ENCODE measurements at places on chromosomes 16 and 17.

- DNase-seq, result no peak
Observed at GRCh38 chr17:82831818-82832200, 8.0 kb downstream of the ZNF750 start.

DNA sequence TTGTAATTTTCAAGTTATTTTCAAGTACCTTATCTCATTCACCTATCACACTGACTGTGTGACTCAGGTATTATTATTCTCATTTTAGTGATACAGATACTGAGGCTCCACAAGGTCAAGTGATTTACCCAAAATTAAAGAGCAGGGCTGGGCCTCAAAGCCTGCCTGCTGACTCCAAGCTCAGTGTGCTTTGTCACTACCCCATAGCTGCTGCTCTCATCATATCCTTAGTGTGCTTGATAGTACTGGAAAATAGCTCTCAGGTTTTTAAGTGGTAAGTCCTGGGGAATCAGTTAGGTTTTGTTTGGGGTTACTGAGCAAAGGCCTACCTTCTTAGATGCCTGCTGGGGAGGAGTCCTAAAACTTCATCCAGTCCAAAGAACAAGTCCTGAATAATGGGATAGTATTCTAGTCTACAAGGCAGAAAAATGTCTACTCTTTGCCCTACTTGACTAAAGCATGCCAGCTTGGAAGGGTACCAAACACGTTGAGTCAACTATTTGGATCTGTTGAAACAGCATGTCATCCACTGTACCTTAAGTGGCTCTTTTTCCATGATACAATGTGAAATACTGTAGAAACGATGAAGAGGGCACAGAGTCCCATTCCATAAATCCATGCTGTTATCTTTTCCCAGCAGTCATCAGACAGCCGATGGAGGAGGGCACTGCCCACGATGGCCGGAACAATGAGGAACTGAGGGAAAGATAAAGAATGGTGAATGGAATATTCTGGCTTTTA lies 10.7 kb downstream of the MMD start:
- DNase-seq, result no peak

DNA sequence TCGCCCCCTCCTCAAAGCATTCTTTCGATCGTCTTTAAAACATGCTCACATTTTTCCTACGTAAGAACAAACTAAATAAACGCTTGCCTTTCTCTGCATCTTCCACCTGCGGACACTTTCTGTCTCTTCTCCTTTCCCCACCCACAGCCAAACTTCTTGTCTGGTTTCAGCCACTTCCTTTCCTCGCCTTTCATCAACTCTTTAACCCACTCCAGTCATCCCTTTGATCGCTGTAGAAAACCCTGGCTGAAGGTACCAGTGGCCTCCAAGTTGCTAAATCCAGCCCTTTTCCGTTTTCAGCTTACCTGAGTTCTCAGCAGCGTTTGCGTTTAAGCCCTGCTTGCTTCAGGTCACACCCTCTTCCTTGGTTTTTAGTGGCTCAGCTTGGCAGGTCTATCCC lies 483 bp downstream of the RPA1 start:
- DNase-seq, result no peak

DNA sequence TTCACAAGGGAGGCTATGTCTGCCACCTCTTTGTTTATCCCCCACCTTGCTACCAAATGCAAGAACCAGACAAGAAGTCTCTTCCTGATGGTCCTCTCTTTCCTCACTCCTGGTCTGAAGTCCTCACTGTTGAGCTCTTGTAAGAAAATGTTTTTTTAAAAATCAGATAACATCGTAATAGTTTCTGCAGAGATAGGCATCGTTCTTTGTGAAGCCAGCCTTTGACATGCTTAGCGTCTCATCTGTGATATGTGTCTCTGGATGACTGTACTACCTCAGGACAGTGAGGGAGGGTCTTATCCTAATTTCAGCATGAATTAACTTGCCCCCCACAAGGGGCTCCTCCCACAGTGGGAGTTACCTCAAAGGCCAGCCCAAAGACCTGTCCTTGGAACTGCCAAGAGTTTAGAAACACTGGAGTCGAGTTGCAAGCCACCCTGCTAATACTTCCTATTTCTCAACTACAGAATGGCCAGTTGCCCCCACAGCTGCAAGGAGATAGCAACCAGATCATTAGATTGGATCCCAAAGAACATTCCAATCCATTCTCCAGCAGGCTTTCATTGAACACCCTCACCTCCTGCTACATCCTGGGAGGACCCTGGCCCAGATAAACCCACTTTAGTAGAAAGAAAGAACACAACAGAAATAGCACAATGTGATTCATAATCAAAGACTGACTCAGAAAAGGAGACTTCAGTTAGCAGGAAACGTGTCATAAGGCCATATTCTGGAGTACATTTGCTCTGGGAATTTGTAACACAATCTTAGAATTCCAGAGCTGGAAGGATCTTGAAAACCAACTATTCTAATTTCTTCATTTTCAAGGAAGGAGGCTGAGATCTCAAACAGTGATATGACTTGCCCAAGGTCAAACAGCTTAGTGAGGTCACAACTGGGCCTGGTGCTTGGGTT lies 151.0 kb downstream of the IRX3 start:
- DNase-seq, result no peak

DNA sequence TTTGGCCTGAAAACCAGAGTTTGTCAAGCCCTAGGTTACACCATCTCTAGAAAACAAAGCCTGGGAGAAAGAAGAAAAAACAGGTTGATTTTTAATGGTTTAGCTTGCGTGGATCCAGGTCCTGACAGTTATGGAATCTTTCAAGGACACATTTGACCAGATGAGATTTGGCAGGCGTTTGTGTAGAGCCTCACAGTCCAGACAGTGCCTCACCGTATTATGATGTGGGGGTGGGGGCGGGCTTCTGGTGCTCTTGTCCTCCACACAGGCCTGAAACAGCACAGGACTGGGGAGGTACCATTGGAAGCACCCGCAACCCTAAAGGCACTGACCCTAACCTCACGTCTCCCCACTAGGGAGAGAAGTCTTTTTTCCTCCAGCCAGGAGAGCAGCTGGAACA lies 19.6 kb downstream of the MVP start:
- DNase-seq, result no peak
